HuH-7.5 (cell line): ENCODE measurements at places on chromosomes 7 and 10.

GRCh38 chr10:6299234-6299633 lies 96.5 kb downstream of the PFKFB3 start:
- DNase-seq = no peak

- DNase-seq = peak; percentile 96
These were observed 3.4 kb upstream of the MUC12 start for GRCh38 chr7:100965723-100966541.

GRCh38 chr7:123372368-123372767 lies 162.0 kb downstream of the IQUB start:
- no peak for DNase-seq

GRCh38 chr10:99279626-99280111 lies 44.0 kb upstream of the HPSE2 start:
- DNase-seq = no peak

GRCh38 chr7:66301249-66301648 lies 96.1 kb downstream of the TPST1 start:
- DNase-seq = no peak

DNA sequence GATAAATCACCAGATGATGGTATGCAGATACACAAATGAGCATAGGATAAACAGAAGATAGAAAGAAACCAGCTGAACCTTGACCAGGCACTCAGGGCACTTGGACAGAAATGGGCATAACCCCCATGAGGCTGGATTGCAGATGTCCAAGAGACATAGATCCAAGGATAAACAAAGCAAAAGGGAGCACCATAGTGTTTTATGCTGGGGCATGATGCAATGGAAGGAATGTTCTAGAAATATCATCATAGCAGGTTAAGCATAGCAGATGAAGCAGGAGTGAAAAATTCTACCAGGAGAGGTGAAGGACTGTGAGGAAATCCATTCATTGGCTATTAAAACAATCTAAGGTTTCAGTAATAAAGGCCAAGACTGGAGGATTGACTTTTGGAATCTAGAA lies 70.5 kb upstream of the TES start:
- DNase-seq = no peak

DNA sequence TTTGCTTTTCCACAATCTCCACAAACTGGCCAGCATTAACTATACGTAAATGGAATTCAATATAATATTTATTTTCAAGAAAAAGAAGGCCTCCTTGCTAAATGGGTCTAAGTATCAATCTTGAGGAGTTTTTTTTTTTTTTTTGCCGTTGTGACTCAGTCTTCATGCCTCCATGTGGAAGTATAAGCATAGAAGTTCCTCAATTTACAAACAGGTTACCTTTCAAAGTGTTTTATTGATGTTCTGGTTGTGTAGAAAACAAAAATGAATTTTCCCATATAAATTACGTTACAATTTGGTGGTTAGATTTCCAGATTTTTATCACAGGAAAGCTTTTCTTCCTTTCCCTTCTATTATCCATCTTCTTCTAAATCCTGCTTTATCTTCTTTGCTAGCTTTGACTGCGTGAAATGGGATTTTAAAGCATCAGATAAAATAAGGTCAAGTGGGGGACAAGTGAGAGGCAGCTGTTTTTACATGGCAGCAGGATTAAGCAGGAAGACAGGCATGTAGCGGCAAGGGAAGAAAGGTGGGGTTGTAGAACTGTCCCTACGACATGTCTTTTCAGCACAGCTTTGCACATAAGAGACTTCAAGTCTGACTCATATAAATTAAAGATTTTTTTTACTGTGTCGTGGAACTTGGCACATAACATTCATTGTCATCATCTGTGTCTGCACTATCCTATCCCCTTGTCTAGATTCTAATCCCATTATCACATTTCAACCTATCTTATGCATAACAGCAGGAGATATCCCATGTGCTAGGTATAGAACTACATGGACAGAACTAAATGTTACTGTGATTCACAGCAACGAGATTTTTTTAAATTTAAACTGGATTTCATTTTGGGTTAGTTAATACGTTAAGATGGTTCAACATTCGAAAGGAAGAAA lies 135.3 kb upstream of the FAM3C start:
- no peak for DNase-seq

DNA sequence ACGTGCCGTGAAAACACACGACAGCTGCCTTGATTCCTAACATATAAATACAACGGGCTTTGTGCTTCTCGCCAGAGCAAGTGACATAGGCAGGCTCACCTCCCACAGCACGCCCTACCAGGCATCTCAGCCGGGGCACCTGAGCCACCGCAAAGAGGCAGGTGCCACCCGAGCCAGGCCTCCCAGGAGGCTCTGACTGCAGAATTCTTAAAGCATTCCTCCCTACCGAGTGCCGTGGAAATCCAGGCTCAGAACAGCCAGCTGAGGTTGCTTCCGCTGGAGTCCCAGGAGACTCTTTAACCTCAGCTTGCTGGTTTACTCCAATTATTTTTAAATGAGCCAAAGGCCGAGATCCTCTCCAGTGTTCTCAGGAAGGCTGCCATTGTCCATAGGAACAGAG lies 206.5 kb downstream of the USP6NL start:
- DNase-seq = no peak

DNA sequence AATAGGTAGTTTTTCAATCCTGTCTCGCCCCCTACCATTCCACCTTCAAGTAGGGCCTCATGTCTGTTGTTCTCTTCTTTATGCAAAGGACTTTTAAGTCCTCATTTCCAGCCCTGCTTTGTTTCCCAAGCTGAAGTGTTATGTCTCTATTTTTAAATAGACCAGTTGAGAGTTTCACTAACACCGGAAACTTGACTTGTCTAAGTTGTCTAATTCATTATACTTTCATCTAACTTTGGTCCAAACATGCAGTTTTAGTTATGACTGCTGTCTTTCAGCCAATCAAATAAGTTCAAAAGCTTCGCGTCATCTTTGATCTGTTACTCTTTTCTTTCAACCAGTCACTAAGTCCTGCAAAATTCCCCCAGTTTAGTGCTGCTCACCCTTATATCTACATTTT lies 32.8 kb downstream of the PCGF5 start:
- no peak for DNase-seq

DNA sequence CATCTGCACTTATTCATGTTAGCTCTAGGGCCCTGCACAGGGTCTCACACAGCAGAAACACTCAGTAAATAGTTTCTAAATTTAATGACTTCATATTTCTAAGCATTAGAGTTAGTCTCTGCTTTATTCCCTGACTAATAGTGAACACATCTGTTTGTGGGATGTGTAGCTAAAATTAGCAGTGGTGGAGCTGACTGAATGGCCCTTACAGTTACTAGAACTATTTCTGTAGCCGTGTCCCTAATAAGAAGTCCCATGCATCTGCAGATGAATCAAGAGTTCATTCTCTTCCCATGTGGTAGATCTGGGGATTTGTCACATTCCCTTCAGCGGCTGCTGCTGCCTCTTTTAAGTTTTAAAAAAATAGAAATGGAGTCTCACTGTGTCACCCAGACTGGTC lies 11.7 kb downstream of the MAP3K8 start:
- DNase-seq = no peak

- peak; percentile 18 for DNase-seq
These were observed 462.7 kb downstream of the SUGCT start for GRCh38 chr7:40597517-40597916.

- peak; percentile 93 for DNase-seq
These were observed 62.3 kb upstream of the LBX1 start for GRCh38 chr10:101291331-101292193.

DNA sequence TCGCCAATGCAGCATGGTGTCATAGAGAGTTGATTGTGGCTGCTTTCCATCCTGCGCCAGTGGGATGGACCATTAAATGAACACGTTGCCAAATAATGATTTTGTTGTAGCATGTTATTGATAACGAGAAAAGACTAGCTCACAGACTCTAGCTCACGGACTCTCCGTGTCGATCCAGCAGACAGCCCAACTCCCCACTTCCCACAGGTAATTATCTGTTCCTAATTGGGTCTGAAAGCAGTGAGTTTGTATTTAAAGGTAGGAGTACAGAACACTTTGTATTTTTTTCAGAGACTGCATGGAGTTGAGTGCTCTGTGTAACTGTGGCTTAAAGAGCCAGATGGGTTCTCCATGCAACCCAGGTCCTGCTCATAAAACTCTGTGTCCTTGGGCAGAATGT lies 1250.5 kb downstream of the TYW1 start:
- no peak for DNase-seq

GRCh38 chr10:119715628-119716505 lies 10.0 kb upstream of the INPP5F start:
- no peak for DNase-seq

- DNase-seq = peak; percentile 59
These were observed 32.5 kb downstream of the GNA12 start for GRCh38 chr7:2811476-2812113.

GRCh38 chr10:69492746-69493462 lies 41.6 kb downstream of the TSPAN15 start:
- no peak for DNase-seq

DNA sequence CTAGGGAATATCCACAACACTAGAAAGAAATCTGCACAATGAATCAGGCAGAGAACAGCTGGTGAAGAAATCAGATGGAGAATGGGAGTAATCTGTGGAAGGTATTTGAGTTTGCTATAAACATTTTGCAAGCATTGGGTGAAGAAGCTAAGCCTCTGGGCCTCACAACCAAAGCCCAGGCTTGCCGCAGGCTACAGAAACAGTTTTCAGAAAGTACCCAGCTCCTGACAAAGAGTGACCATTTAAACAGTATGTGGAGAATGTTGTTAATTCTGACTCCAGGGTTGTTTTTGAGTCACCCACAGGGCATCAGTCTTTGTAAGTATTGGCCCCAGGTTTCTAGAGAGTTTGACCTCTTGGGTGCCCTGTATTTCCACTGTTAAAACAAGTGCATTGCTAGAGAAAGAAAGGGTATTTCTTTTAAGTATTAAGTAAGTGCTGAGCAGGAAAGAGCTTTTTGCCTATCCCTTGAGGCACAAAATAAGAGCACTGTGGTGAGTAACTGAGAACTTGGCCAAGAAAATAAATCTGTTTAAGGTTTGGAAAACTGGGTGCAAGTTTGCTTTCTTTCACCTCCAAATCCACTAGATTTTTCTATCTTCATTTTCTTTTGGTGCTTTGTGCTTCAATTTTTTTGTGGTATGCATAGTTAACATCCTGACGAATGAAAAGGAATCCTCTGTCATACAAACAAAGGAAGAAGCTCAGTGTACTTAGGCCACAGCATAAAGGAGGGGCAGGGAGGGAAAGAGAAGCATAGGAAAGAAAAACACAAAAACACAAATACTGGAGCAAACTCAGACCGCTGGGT lies 691.8 kb downstream of the SUGCT start:
- DNase-seq = no peak

- DNase-seq = no peak
These were observed 18.4 kb upstream of the MAP3K8 start for GRCh38 chr10:30415593-30415992.

- no peak for DNase-seq
These were observed 17.5 kb upstream of the CLIP2 start for GRCh38 chr7:74271742-74272141.

GRCh38 chr10:77509391-77509790 lies 128.2 kb downstream of the KCNMA1 start:
- DNase-seq = no peak

DNA sequence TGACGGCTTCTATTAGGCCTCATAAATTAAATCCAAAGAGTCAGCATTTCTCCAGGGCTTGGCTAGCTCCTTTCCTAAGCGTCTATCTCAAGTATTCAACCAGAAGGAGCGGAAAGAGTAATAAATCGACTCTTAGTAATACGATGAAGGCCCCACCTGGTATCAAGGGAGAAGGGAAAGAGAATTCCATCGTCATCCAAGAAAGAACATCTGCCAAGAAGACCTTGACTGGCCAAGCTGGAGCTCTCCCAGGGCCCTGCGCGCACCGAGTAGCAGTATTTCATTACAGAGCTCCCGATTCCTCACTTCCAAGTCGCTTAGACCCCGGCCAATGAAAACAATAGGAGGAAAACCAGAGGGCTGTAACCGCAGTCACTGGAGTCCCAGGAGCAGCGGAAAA lies 178.0 kb upstream of the FRMD4A start:
- no peak for DNase-seq

DNA sequence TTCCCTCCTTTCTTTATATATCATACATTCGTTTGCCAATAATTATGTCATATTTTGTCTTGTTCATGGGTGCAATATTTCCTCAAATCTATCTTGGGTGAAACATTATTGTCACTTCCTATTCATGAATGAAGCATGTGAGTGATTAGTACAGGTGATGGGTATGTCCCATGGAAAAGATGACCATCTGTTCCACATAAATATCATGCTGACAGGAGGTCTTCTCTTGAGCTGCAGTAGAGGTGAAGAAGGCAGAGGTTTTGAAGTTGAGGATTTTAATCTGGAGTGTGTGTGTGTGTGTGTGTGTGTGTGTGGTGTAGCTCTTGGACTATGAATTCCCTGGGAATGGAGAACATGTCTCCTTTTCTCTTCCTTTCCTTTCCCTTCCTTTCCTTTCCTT lies 350.5 kb upstream of the CHRM2 start:
- no peak for DNase-seq

GRCh38 chr10:97927622-97928021 lies 78.0 kb downstream of the GOLGA7B start:
- DNase-seq = no peak

GRCh38 chr7:22922307-22922706 lies 91.6 kb downstream of the HYCC1 start:
- DNase-seq = no peak

GRCh38 chr10:19947656-19948055 lies 131.4 kb downstream of the PLXDC2 start:
- no peak for DNase-seq

GRCh38 chr10:46273506-46274477 lies 13.0 kb upstream of the ANTXRL start:
- no peak for DNase-seq

DNA sequence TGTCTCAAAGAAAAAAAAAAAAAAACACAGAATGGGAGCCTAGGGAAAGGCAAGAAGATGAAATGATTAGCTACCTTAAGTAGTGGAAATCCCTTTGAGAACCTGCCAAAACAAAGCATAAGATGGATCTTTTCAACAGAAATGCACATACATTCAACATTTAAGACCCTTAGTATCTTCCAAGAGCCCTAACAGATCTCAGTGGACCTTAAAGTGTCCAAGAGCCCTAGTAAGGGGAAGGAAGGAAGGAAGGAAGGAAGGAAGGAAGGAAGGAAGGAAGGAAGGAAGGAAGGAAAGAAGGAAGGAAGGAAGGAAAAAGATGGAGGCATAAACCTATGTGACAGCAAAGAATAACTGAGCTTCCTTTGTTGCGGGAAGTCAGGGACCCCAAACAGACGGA lies 11.6 kb upstream of the MACROH2A2 start:
- DNase-seq = no peak

- no peak for DNase-seq
These were observed 86.8 kb upstream of the NAMPT start for GRCh38 chr7:106371629-106372028.
